ENCODE measurements at places on chromosomes 5 and 9.

GRCh38 chr9:129731477-129732085 is 21.3 kb downstream of the PTGES start:
- no peak for DNase-seq

GRCh38 chr5:64665243-64665642 is 25.1 kb upstream of the SHISAL2B start:
- DNase-seq: no peak

GRCh38 chr5:65984098-65984885 is 57.9 kb downstream of the ERBIN start:
- no peak for DNase-seq

- no peak for DNase-seq
Measured at GRCh38 chr5:137223324-137224295, 275.5 kb downstream of the SPOCK1 start.
